ENCODE measurements at places on chromosomes 4 and X. TPM values are rescaled to one million over a fixed set of nuclear protein-coding genes. Genes with fewer than 3 reads are reported as not detected.

GRCh38 chr4:142447009-142447408 is 399.1 kb downstream of the INPP4B start:
- no peaks in the 10 kb centered on the region for H3K27me3 ChIP-seq
- H3K4me1 ChIP-seq: no peaks in the 10 kb centered on the region
- DNase-seq: no peak
- H3K27ac ChIP-seq: no peak overlapping the region
- H3K36me3 ChIP-seq: no peaks in the 10 kb centered on the region

DNA sequence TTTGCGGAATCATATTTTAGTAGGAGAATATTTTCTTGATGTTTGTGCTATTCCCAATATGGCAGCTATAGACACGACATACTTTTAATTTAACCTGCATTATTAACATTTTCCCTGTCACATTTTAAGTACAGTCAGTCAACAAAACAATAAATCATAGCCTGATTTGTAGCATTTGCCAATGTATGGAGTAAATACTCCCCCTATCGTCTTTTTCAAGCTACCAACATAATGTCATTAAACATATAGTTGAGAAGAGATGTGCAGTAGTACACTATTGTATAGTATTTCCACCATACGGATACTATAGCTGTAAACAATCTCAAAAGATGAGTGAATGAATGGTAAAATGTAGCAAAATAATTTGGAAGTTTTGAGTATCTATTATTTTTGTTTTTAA is 303.7 kb upstream of the MAGEB2 start:
- no peaks in the 10 kb centered on the region for H3K36me3 ChIP-seq
- H3K4me3 ChIP-seq: no peak overlapping the region
- H3K27ac ChIP-seq: no peak overlapping the region
- H3K4me1 ChIP-seq: no peaks in the 10 kb centered on the region

GRCh38 chr4:118086344-118086743 is 52.1 kb downstream of the NDST3 start:
- H3K4me3 ChIP-seq: no peak overlapping the region
- no peaks in the 10 kb centered on the region for H3K4me1 ChIP-seq
- H3K27ac ChIP-seq: no peak overlapping the region
- H3K36me3 ChIP-seq: no peaks in the 10 kb centered on the region
- H3K27me3 ChIP-seq: no peaks in the 10 kb centered on the region

The SGCB gene
- total RNA-seq: 7.4 TPM

The C4orf50 gene
- 0.03 TPM for total RNA-seq

The ELOVL6 gene
- 1.2 TPM for total RNA-seq

Measured in pancreas (tissue), 10 donors.